ENCODE measurements at places on chromosomes 1 and 21.

- DNase-seq: no peak
Observed at GRCh38 chr1:226314055-226314454, 5.1 kb upstream of the LIN9 start.

GRCh38 chr1:1285611-1286311 is 5.5 kb downstream of the SCNN1D start:
- no peak for DNase-seq

DNA sequence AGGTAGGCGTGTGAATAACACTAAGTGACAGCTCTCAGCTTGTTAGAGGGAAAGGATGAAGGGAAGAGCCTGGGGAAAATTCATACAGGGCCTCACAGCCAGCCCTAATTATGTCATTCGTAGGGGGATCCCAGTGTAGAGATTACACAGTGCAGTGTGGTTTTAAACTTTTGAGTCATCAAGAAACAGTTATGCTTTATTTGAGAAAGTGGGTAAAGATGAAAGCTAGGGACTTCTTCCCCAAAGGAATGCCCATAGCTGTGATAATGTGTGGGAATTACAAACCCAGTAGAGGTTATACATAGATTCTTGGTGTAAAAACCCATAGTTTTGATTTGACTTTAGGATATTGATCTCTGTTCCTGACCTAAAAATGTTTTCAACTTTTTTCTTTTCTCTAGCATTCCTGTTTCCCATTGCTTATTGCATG is 1.9 kb downstream of the TTF2 start:
- DNase-seq: peak; percentile 18

GRCh38 chr1:63670164-63670563 is 77.0 kb downstream of the PGM1 start:
- DNase-seq: no peak

- no peak for DNase-seq
Observed at GRCh38 chr1:93349231-93350135, 3.8 kb downstream of the DR1 start.
